ENCODE measurements at places on chromosomes 4 and X.

DNA sequence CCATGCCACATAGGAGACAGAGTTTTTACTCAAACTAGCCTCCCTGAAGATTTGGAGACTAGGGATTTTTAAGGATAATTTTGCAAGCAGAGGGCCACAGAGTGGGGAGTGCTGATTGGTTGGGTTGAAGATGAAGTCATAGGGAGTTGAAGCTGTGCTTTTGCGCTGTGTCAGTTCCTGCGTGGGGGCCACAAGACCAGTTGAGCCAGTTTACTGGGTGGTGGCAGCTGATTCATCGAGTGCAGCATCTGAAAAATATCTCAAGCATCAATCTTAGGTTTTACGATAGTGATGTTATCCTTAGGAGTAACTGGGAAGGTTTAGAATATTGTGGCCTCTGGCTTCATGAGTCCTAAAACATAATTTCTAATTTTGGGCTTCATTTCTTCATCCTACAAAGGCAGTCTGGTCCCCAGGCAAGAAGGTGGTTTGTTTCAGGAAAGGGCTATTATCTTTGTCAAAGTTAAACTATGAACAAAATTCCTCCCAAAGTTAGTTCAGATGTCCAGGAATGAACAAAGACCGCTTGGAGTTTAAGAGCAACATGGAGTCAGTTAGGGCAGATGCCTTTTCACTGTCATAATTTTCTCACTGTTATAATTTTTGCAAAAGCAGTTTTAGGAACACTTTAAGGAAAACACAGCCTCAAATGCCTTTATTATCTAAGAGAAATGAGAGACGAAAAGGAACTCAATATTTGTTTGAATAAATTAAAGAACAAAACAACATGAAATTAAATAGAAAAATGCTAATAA lies 960.8 kb upstream of the PRKX start:
- no peak for DNase-seq

DNA sequence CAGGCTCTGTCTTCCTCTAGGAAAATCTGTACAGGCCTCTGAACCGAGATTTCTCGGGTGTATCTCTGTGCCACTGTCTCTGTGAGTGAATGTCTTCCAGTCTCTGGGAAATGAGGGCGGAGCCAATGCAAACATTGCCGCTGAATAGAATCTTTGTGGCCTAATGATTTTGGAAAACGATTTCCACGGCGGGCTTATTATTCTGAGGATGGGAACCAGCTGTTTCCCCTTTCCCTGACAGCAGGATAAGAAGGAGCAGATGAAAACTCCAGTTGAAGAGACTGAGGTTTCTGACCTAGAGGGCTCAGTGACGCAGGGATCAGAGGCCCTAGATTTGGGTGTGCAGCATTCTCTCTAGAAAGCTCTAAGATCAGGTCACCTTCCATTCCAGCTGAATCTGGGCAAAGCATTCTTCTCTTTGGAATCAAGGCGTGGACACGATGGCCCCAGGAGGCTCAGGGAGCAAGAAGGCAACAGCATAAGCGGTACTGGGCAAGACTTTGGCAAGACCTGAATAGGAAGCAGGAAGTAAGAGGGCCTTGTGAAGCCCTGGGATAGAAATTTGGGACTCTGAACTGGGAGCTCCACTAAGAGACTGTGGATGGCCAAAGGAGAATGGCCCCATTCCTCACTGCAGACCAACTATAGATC lies 47.3 kb downstream of the PJA1 start:
- no peak for DNase-seq

DNA sequence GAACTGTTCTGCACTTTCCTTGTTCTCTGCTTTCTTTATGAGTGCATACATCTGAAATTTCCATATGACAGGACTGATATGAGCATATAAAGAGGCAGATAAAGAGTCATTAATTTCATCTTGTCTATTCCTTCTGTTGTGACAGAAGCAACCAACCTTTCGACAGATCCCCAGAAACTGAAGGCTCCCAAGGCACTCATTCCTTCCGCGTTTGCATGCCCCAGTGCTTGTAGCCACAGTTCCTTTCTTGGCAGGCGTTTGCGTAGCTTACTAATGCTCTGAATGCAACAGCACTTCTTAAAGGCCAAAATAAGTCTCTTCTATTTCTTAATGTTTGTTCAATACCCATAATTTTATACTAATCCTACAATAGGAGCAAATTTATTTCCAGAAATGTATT lies 94.0 kb upstream of the TBL1X start:
- no peak for DNase-seq

GRCh38 chr4:41408859-41409593 lies 128.9 kb upstream of the LIMCH1 start:
- no peak for DNase-seq

DNA sequence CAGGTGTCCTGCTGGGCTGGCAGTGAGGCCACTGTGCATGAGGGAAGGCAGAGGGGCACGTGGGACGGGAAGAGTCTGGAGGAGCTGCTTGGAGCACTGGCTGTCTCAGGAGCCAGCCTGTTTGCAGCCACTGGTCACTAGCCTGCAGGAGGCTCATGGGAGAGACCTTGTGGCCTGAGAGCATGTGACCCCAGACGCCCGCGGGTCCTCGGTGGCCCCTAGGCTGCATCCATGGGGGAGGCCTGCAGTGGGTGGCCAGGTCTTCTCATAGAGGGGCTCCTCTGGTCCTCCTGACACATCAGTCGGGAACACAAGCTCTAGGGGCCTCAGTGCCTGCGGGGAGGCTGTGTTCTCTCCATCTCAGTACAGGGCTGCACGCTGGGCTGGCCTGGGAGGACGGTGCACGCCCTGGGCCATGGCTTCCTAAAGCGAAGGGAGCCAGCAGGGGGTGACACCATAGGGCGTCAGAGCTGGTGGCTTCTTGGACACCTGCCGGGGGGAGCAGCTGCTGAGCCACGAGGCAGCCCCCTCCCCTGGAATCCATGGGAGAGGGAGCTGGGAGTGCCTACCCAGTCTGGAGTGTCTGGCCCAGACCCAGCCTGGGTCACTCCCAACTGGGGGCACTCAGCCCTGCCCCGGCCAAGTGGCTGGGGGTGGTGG lies 12.3 kb downstream of the NAT8L start:
- DNase-seq, result no peak

DNA sequence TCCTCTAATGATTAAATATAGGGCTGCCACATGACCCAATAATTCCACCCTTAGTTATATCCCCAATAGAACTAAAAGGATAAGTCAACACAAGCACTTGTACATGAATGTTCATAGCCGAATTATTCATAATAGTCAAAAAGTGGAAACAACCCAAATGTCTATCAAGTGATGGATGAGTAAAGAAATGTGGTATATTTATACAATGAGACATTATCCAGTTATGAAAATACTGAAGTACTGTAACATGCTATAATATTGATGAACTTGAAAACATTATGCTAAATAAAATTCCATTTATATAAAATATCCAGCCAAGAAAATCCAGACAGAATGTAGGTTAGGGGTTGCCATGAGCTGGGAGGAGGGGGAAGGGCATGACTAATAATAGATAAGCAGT lies 436.7 kb upstream of the AADAT start:
- no peak for DNase-seq

DNA sequence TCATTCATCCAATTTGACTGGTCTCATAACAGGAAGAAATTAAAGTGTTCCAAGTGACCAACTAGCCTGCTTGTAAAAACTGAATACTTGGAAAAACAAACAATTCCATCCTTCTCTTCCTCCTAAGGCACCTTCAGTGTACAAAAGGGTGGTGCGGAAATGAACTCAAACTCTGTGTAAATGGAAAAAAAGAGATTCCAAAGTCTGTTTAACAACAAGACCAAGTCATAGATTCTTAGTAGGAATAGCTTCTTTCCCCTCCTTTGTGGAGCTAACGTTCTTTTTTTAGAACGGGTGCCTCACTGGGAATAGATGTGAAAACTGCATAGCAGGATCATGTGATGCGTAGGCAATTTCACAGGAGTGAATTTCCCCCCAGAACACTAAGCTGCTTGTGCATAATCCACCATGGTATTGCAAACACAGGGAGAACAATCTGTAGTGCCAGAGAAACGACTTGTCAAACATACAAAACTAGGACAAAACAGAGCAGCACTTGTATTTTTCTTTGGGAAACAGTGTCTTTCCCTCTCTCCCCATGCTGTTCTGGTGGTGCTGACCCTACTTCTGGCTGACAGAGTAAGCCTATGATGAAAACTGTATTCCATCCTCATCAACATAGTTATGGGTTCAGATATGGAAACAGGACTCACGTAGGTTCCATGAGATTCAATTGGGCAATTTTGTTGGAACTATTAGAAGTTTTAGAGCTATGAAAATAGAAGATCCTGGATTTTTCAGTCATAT lies 13.2 kb upstream of the SOD3 start:
- DNase-seq, result no peak

GRCh38 chr4:100070868-100071267 lies 119.4 kb downstream of the DDIT4L start:
- no peak for DNase-seq

- no peak for DNase-seq
Observed at GRCh38 chr4:114146947-114147618, 167.6 kb upstream of the ARSJ start.

DNA sequence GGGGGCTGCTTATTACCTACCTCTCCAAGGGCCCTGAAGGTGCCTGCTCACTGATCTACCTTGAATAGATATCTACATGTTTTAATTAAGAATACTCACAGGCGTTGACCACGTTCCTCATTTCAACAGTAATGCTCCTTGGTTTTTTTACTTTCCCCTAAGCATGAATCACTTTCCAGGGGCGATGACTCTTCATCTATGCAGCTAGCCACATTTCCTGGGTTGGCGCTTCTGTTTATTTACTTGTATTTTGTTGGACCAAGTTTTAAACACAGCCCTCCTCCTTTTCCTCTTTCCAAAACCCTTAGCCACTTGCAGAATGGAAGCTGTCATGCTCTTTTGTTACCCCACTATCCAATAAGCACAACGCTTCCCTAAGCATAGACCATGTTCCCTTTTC lies 50.8 kb downstream of the CBLL2 start:
- no peak for DNase-seq

DNA sequence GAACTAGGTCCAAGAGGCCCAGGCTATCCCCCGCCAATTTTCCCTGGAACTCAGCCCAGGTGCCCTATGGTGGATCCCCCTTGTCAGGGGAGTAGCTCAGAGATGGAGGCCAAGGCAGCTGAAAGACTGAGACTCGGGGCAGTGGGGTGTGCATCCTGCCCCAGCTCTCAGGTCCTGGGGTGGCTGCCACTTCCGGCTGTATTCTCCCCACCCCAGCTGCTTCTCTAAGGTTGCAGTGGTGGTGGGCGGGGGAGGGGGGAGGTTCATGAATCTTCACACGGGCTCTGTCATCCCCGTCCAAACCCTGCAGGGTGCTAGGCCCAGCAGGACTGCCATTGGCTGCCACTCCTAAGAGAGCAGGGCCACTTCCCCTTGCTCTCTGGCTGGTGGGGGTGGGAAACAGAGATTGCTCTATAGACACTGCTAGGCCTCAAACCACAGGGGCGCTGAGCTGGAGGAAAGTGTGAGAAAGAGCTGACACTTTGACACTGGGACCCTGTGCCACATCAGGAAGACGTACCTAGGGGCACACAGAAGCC lies 1.5 kb downstream of the SASH3 start:
- peak; percentile 86 for DNase-seq

DNA sequence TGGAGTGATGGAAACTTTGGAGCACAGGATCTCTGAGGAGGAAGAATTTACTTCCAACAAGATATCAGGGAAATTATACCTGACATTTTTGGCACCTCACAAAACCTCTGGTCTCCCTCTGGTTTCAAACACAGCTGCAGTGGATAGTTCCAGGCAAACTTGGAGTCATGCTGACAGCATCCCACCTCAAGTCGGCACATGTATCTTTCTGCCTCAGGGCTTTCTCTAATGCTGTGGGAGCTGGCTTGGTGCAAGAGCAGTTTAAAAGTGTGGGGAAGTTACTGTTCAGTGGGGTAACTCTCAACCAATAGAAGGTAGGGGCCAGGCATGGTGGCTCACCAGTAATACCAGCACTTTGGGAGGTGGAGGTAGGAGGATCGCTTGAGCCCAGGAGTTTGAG lies 207.1 kb upstream of the NHS start:
- no peak for DNase-seq

- no peak for DNase-seq
Observed at GRCh38 chr4:188942606-188943005, 803.4 kb downstream of the TRIML1 start.

GRCh38 chr4:94757192-94758140 lies at the start of gene BMPR1B:
Gene BMPR1B, plus strand, starts transcription at chr4:94757955. Its CDS starts 346,470 bp downstream, at chr4:95104425.
- DNase-seq, result no peak

DNA sequence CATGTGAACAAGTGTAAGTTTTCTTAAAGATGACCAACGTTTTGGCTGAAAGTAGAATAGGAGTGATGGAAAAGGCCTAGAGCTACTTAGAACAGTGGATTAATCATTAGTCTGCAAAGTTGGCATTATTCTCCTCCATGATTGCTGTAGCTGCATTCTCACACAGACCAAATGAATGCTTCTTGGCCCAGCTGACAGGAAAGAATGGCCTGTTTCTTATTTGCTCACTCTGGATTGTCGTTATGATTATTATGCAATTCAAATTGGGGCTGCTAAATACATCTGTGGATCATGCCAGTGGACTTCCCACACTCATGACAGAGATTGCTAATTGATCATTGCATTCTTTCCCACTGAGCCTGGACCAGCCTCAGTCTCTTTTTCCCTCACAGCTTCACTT lies 285.0 kb downstream of the STIM2 start:
- DNase-seq, result no peak

GRCh38 chr4:65589921-65590320 lies 80.4 kb downstream of the EPHA5 start:
- DNase-seq, result no peak

DNA sequence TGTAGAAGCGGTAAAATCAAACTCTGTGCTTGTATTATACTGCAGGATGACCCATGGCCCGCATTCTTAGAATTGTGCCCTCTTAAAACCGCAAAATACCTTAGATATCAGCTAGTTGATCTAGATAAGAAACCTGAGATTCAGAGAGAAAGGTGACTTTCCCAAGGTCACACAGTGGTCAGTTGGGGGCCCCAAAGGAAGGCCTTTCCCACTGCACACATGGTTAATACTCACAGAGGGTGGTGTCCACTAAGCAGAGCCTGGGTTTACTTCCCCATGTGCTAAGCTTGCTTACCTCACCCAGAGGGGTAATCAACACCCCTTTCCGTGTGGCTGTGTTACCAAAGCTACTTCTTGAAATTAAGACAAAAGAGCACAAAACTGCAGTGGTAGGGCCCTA lies 66.3 kb downstream of the RBM47 start:
- DNase-seq, result no peak

DNA sequence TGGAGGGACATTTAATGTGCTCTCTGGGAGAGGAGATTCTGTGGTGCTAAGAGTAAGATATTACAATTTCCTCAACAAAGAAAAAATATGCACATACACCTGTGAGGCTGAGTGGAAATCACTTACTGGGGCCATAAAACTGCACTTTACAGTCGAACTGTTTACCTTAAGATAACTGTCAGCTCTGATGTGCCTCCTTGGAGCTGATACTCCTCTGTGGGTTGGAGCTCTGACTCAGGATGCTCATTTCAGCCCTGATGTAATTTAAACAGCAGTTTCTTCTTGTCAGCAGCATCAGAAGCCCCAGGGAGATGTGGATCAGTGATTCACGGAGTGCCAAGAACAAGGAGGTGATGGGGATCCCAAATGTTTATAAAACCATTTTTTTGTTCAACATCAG lies 241.9 kb upstream of the SFRP2 start:
- no peak for DNase-seq

- no peak for DNase-seq
Observed at GRCh38 chr4:182478475-182478874, 235.3 kb downstream of the TENM3 start.

GRCh38 chrX:47648376-47648775 lies 2.0 kb downstream of the ELK1 start:
- no peak for DNase-seq

- no peak for DNase-seq
Observed at GRCh38 chr4:105624530-105624929, 72.1 kb downstream of the ARHGEF38 start.

Measured in GM06990 (cell line).